Activated T-helper 1 cell treated with anti-CD3 and anti-CD28 coated beads, Interleukin-2, amount 50 U/mL, for 16 hours (primary cell): ENCODE measurements at places on chromosomes 11 and 22.

GRCh38 chr11:119797123-119797611 lies 68.2 kb upstream of the NECTIN1 start:
- DNase-seq = no peak

DNA sequence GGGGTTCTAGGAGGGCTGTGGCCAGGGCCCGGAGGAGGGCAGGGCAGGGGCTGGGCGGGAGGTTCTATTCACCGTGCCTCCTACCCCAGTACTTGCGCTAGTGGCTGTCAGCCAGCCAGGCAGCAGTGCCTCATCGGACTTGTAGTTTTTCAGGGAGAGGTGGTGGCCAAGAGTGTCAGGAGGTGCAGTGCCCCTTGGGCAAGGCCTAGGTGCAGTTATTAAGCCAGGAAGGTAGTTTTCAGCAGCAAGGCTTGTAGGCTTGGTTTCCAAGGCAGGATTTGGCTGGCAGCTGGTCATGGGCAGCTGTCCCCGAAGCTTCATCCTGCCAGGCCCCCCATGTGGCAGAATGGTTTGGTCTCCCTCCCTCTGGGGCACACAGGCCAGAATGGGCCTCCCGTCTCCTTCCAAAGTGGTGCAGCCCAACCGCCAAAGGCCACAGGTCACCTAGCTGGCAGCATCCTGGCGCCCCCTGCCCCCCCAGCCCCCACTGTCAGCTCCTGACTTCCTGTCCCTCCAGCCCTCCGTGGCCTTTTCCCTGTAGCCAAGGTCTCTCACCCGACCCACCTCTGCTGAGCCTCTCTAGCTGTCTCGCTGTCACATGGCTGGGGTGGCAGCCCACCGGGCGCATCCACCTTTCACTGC lies 8.5 kb downstream of the CCDC88B start:
- no peak for DNase-seq

DNA sequence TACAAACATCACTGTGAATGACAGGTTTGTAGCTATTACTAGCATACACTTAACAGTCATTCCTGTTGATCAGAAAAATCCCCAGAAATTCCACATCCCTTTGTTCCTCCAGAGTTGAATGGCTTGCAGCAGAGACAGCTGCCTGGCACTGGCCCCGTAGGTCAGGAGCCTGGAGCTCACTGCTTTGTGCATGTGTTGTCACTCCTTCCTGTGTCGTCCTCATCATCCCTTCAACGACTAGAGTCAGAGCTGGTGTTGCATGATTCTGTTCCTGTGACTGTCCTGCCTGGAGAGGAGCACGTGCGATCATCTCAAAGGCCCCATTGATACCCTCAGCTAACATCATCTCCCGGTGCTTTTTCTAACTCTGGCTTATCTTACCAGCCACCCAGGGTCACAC lies 58.3 kb downstream of the LDLRAD3 start:
- DNase-seq = no peak

- DNase-seq = no peak
These were observed 22.9 kb upstream of the ASPHD2 start for GRCh38 chr22:26406118-26406517.

- no peak for DNase-seq
These were observed 50.3 kb upstream of the EHF start for GRCh38 chr11:34570584-34570983.

DNA sequence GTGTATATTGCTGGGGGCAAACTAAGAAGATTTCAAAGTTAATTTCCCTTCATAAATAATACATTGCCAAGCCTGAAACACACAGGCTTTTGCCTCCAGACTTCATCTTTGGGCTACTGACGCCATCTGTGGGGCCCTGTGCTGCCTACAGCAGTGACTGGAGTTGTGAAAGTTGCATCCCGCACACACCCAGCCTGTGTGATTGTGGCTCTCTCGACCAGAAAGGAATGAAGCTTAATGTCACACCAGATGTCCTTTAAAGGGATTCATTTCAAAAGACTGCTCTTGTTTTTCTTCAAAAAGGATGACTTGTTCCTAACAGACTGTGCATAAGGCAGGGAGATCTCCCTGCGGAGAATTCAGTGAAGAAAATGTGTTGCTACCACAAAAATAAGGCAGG lies 210.5 kb downstream of the FAM181B start:
- no peak for DNase-seq

GRCh38 chr11:75478783-75479596 lies 46.0 kb upstream of the KLHL35 start:
- DNase-seq = no peak

DNA sequence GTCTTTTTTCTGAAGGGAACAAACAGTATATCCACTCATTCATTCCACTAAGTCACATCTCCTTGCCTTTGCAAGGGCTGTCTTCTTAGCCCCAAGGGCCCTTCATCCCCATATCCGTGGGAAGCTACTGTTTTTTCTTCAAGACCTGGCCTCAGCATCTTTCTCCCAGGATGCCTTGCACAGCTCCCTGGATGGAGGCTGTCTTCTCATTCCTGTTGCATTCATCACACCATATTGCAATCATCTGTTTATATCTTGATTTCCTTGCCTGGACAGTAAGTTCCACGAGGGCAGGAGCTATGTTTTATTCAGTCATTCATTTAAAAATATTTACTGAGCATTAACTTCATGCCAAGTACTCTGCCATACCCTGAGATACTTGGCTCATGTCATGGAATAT lies 29.3 kb upstream of the NECTIN1 start:
- DNase-seq = no peak

- no peak for DNase-seq
These were observed 7.4 kb downstream of the RCN1 start for GRCh38 chr11:32098142-32098903.

DNA sequence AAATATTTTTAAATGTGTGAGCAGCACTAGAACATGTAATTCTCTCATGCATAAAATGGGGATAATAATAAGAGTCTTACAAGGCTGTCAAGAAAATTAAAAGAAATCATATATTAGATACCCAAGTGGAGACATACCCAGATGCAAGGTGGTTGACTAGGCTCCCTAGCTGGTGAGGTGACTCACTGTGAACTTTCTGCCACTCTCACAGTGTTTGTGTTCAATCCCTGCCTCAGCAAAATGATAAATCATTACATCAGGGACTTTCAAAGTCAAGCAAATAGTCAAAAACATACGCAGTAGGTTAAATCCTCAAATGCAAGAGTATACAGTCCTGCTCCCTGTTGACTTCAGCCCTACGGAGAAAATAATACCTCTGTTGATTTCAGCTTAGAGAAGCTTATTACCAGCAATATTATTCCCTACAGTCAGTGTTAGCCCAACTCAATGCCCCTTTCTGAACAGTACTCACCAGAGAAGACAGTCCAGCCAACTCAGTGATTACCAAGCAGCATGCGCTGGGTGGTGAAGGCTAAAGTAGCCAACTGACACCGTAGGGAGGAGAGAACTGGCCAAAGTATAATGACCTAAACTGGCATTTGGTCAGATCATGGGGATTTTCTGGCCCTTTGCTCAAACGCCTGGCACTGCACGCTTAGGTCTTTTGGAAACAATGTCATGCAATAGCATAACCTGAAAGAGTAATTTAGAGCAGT lies 73.1 kb upstream of the BARX2 start:
- no peak for DNase-seq

- DNase-seq = no peak
These were observed 19.9 kb downstream of the TRIOBP start for GRCh38 chr22:37716708-37717107.

DNA sequence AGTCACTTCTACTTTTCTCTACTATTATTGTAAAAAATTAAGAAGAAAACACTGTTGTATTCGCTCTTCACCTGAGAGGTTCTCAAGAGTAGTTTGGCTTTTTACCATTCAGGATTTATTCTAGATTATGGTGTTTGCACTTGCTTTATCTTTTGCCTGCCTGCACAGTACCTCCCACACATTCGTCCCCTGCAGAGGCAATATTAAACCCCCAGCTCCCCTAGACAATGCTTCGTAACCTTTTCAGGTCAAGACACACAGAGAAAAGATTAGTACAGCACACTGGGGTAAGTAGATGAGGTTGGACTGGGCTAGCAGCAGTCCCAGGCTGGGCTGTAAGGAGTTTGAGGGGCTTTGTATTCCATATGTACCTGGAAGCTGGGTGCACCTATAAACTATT lies 62.4 kb downstream of the TNRC6B start:
- no peak for DNase-seq

- DNase-seq = no peak
These were observed 4.2 kb upstream of the DPF2 start for GRCh38 chr11:65329478-65329877.

DNA sequence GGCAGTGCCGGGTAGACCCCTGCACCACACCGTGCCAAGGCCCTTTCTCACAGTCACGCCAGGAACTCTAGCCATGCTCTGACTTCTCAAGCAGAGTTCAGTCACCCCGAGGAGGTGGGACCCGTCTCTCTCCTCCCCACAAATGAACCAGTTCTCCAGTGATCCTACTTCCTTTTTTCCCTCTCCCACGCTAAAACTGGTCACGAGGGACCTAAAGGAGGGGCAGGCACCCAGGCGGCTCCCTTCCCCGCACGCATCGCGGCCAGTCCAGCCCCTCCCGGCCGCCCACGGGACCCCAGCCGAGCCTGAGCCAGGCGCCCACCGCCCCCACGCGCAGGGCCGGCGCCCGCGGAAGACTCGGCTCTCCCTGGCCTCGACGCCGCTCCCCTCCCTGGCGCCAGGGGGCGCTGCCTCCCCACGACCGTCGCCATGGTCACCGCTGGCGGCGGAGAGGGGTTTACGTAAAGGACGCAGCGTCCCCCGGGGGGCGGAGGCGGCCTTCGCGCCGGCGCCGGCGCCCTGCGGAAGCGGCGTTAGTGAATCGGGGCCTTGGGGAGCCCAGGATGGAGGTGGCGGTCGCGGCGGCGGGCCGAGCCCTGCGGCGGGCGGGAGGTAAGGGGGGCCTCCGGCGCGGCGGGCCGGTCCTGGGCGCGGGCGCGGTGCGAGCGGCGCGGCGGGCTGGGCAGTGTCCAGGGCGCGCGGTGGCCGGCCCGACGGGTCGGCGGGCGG lies at the start of gene DAGLA:
Gene DAGLA, plus strand, starts transcription at position 499 of the 729 bp plus-strand sequence. CDS start 39,765 bp downstream, outside the sequence.
- DNase-seq = peak; percentile 74

DNA sequence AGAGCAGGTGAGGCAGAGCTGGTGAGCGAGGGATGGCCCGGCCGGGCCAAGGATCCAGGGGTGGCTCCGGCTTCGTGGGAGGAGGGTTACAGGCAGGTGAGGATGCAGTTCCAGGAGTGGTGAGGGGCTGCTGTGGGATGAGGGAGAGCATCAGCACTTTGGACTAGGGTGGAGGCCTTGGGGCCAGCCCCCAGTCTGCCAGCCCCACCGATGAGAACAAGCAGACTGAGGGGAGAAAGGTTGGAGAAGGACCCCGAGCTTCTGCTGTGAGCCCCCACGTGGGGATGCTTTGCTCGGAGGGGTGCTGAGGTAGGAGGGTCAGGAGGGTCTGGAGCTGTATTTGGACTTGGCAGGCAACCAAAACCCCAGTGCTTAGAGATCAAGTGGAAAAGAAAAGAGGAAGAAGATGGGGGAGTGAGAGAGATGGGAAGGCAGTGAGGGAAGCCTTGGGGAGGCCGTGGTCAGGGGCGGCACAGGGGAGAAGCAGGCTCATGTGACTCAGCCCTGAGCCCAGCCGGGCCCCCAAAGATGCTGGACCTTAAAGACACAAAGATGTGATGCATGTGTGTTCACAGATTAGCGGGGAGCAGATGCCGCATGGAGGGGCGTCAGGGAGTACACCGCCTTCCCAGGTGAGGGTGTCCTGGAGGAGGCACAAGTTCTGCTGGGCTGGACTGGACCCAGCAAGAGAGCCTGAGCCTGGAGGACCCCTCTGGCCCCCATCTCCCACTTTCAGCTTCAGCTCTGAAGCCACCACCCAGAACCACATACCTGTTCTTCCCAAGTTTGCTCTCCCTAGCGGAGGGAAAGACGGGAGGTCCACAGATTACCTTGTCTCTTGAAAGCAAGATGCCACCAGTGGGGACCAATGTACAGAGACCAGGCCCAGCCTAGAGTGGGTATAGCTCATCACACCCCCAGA lies 91.3 kb downstream of the CDKN1C start:
- DNase-seq = no peak

DNA sequence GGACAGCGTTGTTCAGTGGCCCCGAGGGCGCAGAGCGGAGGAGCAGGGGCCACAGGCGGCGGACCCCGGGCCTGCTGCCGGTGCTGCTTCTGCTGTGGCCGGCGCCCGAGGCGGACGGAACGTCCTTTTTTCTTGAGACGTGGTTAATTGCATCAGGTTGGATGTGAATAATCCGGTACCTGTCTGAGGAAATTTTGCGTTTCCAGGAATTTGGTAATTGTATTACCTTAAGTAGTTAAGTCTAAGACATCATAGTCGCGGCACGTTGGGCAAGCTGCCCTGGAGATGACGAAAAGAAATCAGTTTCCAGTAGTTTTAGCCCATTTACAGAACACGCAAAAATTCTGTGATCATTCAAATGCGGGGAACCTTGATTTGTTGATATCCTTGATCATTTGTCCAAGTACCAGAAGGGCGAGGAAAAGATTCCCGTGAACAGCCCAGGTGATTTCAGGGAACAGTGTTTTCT lies 789 bp downstream of the SPECC1L start:
- no peak for DNase-seq

GRCh38 chr11:114099392-114100178 lies 40.1 kb downstream of the ZBTB16 start:
- no peak for DNase-seq

DNA sequence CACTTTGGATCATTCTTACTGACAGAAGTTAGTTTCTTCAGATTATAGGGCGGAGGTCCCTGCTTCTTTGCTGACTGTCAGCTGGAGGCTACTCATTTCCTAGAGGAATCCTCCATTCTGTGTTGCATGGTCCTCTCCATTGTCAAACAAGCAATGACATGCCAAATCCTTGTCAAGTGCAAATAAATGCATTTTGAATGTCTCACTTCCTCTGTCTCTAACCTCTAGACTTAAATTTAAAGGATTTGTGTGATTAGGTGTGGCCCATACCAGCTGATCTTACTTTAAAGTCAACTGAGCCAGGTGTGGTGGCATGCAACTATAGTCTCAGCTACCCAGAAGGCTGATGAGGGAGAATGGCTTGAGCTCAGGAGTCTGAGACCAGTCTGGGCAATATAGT lies 458.4 kb upstream of the CCDC179 start:
- no peak for DNase-seq
